ENCODE measurements at places on chromosomes 7 and 10. TPM values are rescaled to one million over a fixed set of nuclear protein-coding genes. Genes with fewer than 3 reads are reported as not detected.

ZSCAN21 gene
- 19.9 TPM for total RNA-seq

DNA sequence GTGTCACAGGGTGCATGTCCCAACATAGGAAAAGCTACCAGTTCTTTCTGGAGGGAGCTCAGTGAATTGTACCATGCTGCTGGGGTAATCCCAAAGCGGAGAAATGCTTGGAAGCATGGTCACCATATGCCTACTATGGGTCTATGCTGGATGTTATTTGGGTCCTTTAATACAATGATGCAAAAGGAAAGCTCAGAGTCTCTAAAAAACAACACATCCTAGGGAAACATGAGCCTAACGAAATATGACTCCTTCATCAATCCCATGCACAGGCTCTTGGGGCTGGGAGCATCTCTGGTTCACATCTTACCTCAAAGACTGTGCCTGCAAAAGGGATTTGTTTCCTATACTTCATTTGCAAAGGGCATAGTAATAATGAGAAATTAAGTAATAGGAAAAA, 65.2 kb downstream of the CUBN start:
- DNase-seq: no peak

GRCh38 chr10:120593693-120594092, 136.7 kb downstream of the PLPP4 start:
- no peak for DNase-seq

PTPRE gene
- 77.6 TPM for total RNA-seq

ZNF736 gene
- 11.3 TPM for total RNA-seq

- no peak for DNase-seq
These were observed 112.1 kb downstream of the VPS41 start for GRCh38 chr7:38796626-38797501.

- DNase-seq: no peak
These were observed 238.1 kb downstream of the CAMK1D start for GRCh38 chr10:12587451-12587888.

NRG3 gene
- not detected for total RNA-seq

GRCh38 chr10:78960316-78960800, 108.4 kb upstream of the ZMIZ1 start:
- no peak for DNase-seq

DNA sequence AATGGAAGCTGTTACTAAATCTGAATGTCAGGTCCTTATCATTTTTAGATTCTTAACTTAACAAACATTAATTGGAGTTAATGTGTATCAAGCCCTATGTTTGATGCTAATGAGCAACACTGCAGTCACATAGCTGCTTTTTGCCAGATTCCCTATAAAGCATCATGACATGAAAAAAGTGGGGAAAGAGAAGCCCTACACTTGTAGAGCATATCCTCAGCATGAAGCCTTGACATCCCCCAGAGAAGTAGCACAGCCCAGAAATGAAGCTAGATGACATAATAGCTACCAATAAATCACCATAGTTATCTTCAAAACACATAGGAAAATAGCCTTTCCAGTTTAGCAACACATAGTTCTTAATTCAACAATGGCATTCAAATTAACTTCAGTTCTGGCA, 49.2 kb upstream of the CDK1 start:
- DNase-seq: no peak

- DNase-seq: no peak
These were observed 790.7 kb upstream of the COBL start for GRCh38 chr7:52107355-52107754.

GRCh38 chr7:49774459-49775064, 1.1 kb downstream of the VWC2 start:
- no peak for DNase-seq

OR2A5 gene
- not detected for total RNA-seq

DNA sequence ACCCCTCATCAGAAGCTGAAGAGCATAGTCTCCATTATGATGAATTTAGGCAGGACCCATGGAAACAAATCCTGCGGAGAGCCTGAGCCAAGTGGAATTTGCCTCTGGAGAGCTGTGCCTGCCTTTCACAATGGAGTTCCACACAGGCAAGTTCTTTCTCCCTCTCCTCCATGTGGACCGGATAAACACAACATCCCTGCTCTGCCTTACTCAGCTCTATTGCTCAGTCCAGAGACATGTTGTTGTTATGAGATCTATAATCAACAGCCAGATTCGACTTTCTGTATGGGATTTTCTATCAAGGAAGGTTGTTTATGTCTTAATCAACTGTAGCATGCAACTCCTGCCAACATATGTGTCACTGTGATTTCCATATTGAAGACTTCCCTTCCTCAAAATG, 59.5 kb upstream of the ELMO1 start:
- no peak for DNase-seq

SPDYE11 gene
- total RNA-seq: not detected

- DNase-seq: no peak
These were observed 305.4 kb upstream of the PODXL start for GRCh38 chr7:131861620-131862346.

DNA sequence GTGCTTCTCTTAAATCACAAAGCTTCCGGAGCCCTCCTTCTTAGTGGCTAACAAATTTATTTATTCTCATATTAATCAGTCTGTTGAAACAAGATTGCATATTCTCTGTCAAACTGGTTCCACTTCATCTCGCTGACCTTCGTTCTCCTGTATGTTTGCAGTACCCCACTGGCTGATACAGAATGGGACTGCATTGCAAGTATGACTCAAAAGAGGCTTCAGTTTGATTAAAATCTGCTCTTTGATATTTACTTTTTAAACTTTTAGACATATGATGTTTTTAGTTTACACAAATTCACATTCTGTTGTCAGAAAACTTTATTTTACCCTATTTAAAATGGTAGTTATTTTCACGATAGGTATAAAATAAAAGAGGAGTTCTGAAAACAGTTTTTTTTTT, 14.3 kb upstream of the ARHGAP12 start:
- no peak for DNase-seq

SAP25 gene
- total RNA-seq: 2.9 TPM

DNA sequence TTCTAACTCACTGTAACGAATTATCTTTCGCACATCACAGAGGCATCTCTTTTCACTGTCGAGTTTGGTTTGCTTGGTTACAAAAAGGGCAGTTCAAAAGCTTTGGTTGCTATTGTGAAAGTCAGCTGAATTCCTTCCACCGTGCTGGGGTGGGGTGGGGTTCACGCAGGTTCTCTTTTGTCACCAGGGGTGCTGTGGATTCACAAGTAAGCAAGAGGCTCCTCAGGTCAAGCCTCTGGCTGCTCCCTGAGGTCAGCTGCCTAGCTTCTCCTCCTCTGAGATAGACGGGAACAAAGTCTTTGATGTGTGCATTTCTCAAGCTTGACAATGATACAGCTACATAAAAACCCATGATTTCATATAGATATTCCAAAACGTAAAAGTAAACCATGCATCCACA, 47.7 kb downstream of the EGFR start:
- DNase-seq: peak; percentile 94

MMP21 gene
- not detected for total RNA-seq

PSMC2 gene
- 63.3 TPM for total RNA-seq

DNA sequence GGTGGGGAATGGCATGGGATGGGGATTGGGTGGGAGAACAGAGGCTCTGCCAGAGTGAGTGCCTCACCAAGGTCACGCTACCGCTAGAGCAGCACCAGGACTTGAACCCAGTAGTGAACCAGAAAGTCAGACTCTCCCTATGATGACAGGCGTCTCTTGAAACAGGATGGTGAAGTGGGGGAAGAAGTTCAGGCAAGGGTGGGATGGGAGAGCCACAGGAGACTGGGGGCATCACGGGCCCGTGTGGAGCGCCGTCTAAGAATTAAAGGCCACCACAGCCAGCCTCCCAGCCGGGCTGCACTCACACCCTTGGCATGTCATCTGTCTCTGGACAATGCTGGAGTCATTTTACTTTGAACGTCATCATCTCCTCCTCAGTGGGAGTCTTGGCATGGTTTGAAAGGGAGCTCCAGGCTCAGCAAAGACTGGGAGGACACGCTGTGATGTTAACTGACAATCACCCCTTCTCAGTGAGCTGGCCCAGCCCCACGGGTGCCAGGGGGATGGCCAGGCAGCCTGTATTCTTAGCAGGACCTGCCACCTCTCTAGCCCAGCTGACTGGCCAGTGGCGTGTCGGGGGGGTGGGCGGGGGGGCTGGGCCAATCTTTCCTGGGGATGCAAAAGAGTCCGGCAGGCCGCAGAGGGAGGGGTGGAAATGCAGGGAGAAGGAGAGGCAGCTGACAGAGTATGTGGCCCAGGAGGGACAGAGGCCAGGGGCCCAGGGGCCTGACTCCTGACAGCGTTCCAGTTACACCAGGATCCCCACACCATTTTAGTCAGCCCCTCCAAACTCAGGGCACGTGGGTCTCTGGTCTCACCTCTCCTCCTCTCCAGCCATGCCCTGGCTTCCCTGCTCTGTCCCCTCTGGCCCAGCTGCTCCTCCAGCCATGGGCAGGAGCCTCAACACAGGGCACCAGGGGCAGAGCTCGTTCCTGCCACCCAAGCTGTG, 96.2 kb downstream of the VOPP1 start:
- peak; percentile 58 for DNase-seq

CC2D2B gene
- total RNA-seq: 2.5 TPM

GRCh38 chr10:282294-283139, 147.3 kb downstream of the ZMYND11 start:
- DNase-seq: no peak

GBX1 gene
- not detected for total RNA-seq

- no peak for DNase-seq
These were observed 372.2 kb downstream of the DPP6 start for GRCh38 chr7:154424350-154424749.

VPS37D gene
- total RNA-seq: 5.4 TPM

OIT3 gene
- not detected for total RNA-seq

DNA sequence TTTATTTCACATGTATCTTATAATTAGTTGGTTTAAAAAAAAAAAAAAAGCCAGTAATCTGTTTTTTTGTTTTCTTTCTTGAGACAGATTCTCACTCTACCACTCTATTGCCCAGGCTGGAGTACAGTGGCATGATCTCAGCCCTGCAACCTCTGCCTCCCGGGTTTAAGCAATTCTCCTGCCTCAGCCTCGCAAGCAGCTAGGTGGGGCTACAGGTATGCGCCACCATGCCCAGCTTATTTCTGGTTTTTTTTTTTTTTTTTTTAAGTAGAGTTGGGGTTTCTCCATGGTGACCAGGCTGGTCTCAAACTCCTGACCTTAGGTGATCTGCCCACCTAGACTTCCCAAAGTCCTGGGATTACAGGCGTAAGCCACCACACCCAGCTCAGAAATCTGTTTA, 34.1 kb upstream of the CAPZA2 start:
- no peak for DNase-seq

CALML3 gene
- 50.6 TPM for total RNA-seq

- no peak for DNase-seq
These were observed 115.5 kb downstream of the FOXP2 start for GRCh38 chr7:114530057-114530611.

- DNase-seq: no peak
These were observed 8.7 kb downstream of the GNB2 start for GRCh38 chr7:100682228-100682741.

GRCh38 chr10:121300723-121301122, 297.5 kb downstream of the FGFR2 start:
- DNase-seq: no peak

- no peak for DNase-seq
These were observed 88.5 kb downstream of the CCNY start for GRCh38 chr10:35424680-35425285.

- DNase-seq: no peak
These were observed 580 bp downstream of the EEPD1 start for GRCh38 chr7:36153571-36154097.

DNA sequence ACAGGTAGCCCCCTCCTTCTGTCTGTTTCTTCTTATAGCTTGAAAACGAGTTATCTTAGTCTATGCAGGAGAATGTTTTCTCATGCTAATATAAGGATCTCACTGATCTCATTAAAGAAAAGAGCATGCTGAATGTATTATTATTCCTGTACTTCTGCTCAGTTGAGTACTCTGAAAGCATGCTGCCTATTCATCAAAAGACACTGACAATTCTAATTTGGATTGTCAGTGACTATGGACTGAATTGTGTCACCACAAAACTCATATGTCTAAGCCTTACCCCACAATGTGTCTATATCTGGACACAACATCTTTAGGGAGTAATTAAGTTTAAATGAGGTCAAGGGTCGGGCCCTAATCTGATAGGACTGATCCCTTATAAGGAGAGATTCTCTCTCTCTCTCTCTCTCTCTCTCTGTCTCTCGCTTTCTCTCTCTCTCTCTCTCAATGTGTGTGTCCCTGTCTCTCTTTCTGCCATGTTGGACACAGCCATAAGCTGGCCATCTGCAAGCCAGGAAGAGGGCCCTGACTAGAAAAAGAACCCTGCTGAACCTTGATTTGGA, 98.4 kb downstream of the GNAT3 start:
- no peak for DNase-seq

DNA sequence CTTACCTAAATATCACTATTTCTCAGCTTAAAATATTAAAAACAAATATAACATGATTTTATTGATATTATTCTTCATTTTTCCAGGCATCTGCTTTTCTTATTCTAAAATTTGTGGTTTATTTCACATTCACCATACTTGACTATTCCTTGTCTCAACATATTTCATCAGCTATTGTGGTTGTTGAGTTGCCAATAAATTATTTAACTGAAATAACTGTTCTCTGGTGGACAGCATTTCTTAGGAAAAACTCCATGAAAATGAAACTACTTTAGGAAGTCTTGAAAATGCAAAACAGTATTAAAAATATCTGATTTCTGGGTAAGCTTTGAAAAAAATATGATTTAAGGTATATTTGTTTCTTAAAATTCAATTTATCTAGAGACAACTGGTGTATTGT, 122.9 kb upstream of the SEMA3A start:
- no peak for DNase-seq

DNA sequence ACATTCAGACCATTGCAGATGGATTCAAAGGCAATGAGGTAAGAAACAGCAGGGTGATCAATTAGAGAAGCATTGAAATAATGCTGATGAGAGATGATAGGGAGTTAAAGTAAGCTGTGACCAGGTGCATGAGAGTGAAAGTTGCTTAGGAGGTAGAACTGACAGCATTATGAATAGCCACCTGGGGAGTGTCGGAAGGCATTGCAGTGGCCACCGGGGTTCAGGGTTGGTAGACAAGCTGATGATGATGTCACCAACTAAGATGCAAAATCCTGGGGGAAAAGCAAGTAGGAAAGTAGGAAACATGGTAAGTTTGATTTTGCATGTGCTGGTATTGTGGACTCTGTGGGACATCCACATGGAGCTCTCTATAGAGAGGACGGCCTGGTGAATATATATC, 211.9 kb upstream of the ETV1 start:
- DNase-seq: no peak

GRCh38 chr10:8510471-8510870, 456.0 kb downstream of the GATA3 start:
- no peak for DNase-seq

SFTPA1 gene
- total RNA-seq: 2.9 TPM

NKX1-2 gene
- total RNA-seq: 0.98 TPM

AGR2 gene
- total RNA-seq: not detected

- no peak for DNase-seq
These were observed 11.6 kb downstream of the CRPPA start for GRCh38 chr7:16409777-16410176.

STEAP1 gene
- total RNA-seq: 24.3 TPM
